ENCODE measurements at places on chromosomes 1 and 21.

DNA sequence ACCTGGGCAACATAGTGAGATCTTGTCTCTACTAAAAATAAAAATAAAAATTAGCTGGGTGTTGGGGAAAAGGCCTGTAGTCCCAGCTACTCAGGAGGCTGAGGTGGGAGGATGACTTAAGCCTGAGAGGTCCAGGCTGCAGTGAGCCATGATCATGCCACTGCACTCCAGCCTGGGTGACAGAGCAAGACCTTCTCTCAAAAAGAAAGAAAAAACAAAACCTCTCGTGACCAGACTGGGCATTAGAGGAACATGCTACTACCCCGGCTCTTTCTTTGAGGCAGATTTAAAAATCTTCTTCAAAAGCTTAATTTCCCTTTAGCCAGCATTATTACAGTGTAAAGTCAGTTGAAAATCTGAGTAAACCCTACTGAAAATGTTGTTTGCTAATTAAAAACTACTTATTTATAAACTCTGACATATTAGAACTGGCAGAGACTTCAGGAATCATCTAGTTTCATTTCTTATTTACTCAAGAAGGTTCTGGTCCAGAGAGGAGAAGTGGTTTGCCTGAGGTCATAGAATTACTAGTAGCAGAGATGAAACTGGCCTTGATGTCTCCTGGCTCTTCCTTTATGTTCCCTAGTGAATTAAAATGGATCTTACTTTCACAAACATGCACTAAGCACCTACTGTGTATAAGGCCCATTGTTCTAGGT is 11.6 kb upstream of the ELAVL4 start:
- DNase-seq: no peak

DNA sequence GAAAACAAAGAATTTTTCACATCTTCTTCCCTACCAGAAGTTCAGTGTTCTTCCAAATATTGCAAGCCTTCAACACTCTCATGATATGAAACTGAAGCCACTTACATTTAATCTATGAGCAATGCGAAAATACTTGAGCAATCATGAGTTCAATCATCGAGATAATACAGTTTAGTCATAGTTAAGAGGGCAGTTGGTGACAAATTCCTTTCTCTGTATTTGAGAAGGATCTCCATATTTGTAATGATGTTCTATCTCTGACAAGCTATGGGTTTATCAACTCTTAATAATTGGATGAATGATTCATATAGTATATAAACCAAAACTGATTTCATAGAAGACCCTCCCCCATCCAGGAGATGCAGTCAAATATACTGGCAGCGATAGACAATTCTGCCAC is 29.7 kb upstream of the PYHIN1 start:
- DNase-seq: no peak

DNA sequence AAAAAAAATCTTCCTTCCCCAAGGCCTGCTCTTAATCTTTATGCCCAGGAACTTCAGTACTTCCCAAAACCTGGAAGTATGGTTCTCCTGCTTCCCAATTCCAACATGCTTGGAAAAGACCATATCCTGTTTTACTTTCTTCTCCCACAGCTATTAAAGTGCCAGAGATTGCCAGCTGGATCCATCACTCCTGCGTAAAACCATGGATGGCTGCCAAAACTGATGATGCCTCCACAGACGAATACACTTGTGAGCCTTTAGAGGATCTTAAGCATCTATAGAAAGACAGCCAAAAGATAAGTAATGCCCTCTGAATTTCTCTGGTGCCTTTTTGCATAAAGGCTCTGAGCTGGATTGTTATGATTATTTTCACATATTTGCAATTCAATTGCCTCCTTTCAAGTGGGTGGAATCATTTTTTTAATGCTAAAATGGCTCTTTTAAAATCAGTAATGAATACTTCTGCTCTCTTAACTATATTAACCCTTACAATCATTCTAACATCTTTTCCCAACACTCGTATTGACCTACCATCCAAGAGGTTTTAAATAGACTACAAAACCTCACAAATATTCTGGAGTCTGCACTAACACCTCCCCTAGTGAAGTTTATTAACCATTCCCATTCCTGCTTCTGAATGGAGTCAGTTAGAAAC is 1807.8 kb downstream of the BRINP3 start:
- DNase-seq: no peak

DNA sequence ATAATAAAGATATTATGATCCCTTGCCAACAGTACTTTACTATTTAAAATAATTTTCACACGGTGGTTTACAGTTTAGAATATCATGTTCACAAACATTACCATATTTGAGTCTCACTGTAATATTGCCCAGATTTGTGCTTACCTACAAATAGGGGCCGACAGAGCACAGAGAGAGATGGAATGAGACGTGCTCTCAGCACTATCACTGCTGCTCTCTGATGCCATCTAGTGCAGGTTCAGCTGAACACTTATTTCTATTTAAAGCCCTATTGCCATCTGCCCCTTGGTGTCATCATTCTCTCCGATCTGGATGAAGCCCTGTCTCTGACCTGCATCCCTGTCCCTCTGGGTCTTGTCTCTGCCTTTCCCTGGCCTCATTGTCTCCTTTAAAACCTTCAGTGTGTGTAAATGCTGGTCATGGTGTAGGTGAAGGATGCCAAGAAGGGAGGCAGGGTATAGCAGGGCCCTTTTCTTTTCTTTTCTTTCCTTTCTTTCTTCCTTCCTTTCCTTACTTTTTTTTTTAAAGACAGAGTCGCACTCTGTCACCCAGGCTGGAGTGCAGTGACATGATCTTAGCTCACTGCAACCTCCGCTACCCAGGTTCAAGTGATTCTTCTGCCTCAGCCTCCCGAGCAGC is 6.9 kb upstream of the GPATCH4 start:
- DNase-seq: peak; percentile 53

- DNase-seq: no peak
Measured at GRCh38 chr1:162976628-162977027, 92.5 kb upstream of the RGS4 start.

GRCh38 chr1:181319907-181320306 is 163.4 kb upstream of the CACNA1E start:
- DNase-seq: no peak

GRCh38 chr1:245433561-245433960 is 278.8 kb downstream of the KIF26B start:
- no peak for DNase-seq

DNA sequence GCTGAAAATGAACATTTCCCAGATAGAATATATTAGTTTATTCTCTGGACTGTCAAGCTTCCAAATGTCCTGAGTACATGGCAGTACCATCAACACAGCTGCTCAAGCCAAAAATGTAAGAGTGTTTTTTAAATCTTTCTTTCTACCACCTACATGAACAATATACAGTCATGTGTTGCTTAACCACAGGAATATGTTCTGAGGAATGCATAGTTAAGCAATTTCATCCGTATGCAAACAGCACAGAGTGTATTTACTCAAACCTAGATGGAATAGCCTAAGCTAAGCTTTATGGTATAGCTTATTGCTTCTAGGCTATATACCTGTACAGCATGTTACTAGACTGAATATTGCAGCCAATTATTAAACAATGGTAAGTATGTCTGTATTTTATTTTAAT is 561.9 kb upstream of the ADGRL4 start:
- DNase-seq: no peak

DNA sequence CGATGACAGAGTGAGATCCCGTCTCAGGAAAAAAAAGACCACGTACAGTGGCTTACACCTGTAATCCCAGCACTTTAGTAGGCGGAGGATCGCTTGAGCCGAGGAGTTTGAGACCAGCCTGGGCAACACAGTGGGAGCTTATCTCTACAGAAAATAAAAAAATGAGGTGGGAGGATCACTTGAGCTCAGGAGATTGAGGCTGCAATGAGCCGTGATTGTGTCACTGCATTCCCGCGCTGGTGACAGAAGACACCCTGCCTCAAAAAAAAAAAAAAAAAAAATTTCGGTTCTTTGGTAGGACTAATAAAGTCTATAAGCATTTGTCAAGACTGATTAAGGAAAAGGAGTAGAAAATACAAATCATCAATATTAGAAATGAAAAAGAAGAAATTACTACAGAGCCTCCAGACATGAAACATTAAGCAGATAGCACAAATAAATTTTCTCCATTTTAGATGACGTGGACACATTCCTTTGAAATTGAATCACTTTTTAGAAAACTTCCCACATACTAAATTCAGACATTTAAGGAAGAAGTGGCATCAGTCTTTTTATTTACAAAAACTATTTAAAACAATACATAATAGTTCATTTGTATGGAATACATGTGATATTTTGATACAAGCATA is 30.4 kb downstream of the MORC3 start:
- no peak for DNase-seq

DNA sequence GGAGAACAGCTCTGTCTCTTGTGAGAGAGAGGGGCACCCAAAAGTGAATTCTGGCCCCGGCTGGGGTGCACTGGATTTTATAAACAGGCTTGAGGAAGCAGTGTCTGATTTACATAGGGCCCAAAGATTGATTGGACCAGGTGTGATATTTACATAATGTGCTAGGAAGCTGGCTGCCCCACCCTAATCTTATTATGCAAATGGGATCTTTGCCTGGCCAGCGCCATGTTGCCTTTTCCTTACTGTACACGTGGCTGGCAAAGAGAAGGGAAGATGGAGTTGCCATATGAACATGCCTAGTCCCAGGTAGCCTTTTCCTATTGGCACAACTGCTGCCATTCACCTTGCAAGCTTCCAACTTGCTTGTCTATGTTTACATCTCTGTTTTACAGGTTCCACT is 29.0 kb upstream of the CFHR4 start:
- no peak for DNase-seq

- no peak for DNase-seq
Measured at GRCh38 chr1:205339717-205340116, 17.0 kb downstream of the KLHDC8A start.

GRCh38 chr1:211641942-211642341 is 33.5 kb downstream of the NEK2 start:
- no peak for DNase-seq

All from stimulated activated CD4-positive, alpha-beta T cell treated with anti-CD3 and anti-CD28 coated beads, Interleukin-1b, Interleukin-23, amount 100 ng/mL, for 4 hours (primary cell).